ENCODE measurements at places on chromosomes 1 and 21. TPM values are rescaled to one million over a fixed set of nuclear protein-coding genes. Genes with fewer than 3 reads are reported as not detected.

DNA sequence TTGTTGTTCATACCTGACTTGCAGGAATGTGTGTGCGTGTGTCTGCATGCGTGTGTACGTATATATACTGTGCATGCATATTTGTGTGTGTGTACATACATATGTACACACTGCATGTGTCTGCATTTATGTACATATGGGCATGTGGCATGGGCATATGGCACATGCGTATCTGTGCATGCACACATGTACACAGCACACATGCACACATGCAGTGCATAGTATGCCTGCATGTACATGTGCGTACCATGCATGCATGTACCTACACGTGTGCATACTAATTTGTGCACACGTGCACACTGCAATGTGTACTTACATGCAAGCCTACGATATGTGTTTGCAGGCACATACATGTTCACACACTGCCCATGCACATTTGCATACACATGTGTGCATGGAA lies 43.9 kb downstream of the GALNT2 start:
- no peaks in the 10 kb centered on the region for H3K27me3 ChIP-seq
- no peak for DNase-seq
- H3K4me1 ChIP-seq, result peaks cover 37% of the 10 kb centered on the region
- H3K4me3 ChIP-seq, result no peak overlapping the region
- no peak overlapping the region for H3K27ac ChIP-seq
- no peaks in the 10 kb centered on the region for H3K36me3 ChIP-seq

DNA sequence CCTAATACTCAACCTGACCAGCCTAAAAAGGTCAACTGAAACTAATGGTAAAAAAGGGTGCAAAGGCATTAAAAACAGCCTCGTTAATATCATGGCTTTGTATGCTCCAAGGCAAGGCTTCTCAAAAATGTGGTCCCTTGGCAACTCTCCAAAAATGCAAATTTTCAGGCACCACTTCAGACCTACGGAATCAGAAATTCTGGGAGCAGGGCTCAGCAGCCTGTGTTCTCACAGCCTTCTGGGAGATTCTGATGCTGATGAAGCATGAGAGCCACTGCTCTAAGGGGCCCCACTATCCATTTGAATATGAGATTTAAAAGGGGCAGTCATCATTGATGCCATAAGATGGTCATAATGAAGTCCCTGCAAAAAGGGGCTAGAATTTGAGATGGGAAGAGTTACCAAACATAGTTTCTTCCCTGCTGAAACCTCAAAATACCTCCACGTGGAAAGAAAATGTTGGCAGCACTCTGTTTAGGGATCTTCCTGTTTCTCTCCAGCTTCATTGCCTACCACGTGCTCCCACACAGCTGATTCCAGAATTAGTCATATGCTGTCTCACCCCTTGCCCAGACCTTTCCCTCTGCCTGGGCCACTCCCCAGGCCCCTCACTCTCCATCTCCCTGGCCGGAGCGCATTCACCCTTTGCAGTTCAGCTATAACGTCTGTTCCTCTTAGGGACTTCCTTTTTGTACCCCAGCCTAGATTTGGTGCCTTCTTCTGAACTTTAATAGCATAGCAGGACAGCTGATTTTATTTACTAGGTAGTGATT lies 46.7 kb downstream of the PHC2 start:
- H3K36me3 ChIP-seq, result no peaks in the 10 kb centered on the region
- peaks cover 38% of the 10 kb centered on the region for H3K4me1 ChIP-seq
- H3K4me3 ChIP-seq, result no peak overlapping the region
- no peak overlapping the region for H3K27ac ChIP-seq
- H3K27me3 ChIP-seq, result no peaks in the 10 kb centered on the region

GRCh38 chr1:205826016-205826806 lies 13.2 kb upstream of the SLC41A1 start:
- no peak overlapping the region for H3K27ac ChIP-seq
- DNase-seq, result no peak
- H3K4me3 ChIP-seq, result no peak overlapping the region
- H3K27me3 ChIP-seq, result no peaks in the 10 kb centered on the region
- no peaks in the 10 kb centered on the region for H3K36me3 ChIP-seq
- no peaks in the 10 kb centered on the region for H3K4me1 ChIP-seq

DNA sequence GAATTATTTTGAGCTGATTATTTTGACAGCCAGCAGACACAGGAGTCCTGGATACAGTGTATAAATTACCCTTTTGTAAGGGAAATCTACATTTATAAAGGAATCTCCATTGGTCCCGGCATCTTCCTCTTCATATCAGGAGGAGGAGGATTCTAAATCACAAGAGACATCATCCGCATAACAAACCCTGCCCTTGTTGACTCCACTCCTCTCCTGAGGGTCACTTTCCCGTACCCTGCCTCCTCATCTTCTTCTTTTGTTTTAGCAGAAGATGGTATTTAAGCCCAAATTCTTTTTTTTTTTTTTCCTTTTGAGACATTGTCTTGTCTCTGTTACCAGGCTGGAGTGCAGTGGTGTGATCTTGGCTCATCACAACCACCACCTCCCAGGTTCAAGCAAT lies 14.6 kb upstream of the PKNOX1 start:
- H3K4me3 ChIP-seq, result no peak overlapping the region
- no peak for DNase-seq
- no peaks in the 10 kb centered on the region for H3K36me3 ChIP-seq

DNA sequence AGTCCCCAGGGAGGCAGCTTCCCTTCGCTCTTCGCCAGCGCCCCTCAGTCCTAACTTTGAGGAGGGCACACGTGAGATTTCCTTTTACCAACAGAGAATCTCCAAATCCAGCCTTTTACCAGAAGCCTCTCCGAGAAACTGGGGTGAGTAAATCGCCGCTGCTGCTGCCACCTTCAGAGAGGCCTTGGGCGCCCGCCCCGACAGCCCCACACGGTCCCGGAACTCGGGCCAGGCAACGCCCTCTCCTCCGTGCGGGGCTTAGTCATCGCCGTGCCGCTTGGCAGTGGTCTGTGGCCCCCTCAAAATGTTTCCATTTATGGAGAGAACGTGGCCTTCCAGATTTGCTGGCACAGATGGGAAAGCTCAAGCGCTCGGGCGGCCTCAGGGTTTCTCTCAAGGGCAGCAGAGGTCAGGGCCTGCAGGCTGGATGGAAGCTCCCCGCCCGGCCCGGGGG lies 41.4 kb upstream of the COL6A2 start:
- peaks cover 3% of the 10 kb centered on the region for H3K4me1 ChIP-seq
- no peak overlapping the region for H3K4me3 ChIP-seq
- peak overlapping the region; percentile 68 for H3K27ac ChIP-seq
- peaks cover 8% of the 10 kb centered on the region for H3K27me3 ChIP-seq
- peak; percentile 61 for DNase-seq
- H3K36me3 ChIP-seq, result no peaks in the 10 kb centered on the region

GRCh38 chr1:115175596-115175995 lies 86.3 kb upstream of the TSPAN2 start:
- no peaks in the 10 kb centered on the region for H3K27me3 ChIP-seq
- no peaks in the 10 kb centered on the region for H3K36me3 ChIP-seq
- no peak overlapping the region for H3K27ac ChIP-seq
- no peak overlapping the region for H3K4me3 ChIP-seq

DNA sequence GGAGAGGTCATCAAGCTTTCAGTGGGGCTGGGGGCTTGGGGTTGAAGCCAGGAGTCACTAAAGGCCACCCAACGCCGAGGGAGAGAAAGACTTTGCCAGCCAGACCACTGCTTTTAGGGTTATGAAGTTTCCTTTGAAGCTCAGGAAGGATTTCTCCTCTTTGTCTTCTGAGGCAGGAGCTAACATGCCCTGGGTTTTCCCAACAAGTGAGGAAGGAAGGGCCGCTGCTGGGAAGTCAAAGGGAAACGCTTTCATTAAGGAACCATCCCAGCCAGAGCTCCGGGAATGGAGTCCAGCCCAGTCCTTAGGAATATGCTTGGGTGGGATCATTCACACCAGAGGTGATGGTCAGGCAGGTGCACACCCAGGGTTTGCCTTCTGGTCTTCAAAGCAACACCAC lies 436.9 kb downstream of the PRDM2 start:
- no peaks in the 10 kb centered on the region for H3K36me3 ChIP-seq
- no peaks in the 10 kb centered on the region for H3K27me3 ChIP-seq
- no peaks in the 10 kb centered on the region for H3K4me1 ChIP-seq

Gene TRIM63
- total RNA-seq, result 1,040 TPM

Gene PROK1
- 0.38 TPM for total RNA-seq

Gene FAM131C
- not detected for total RNA-seq
